ENCODE measurements at places on chromosomes 5 and 9.

DNA sequence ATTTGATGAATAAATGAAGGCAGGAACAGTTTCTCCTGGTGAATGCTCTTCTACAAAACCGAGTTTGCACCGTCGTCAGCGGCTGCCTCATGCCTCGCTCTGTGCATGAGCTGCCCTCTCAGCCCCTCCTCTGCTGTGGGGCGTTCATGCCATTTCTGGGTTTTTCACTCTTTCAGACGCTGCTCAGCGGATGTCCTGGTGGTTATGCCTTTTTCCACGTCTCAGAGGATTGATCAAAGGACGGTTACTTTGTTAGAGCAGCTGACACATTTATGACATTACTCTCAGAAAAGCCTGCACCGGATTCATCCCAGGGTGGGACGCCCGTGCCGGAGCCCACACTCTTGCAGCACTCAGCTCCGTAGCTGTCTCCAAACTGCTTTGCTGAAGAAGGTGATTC, 195.9 kb upstream of the PPP1R26 start:
- DNase-seq: no peak

- DNase-seq: no peak
Measured at GRCh38 chr5:18944771-18945170, 1043.2 kb downstream of the CDH18 start.

DNA sequence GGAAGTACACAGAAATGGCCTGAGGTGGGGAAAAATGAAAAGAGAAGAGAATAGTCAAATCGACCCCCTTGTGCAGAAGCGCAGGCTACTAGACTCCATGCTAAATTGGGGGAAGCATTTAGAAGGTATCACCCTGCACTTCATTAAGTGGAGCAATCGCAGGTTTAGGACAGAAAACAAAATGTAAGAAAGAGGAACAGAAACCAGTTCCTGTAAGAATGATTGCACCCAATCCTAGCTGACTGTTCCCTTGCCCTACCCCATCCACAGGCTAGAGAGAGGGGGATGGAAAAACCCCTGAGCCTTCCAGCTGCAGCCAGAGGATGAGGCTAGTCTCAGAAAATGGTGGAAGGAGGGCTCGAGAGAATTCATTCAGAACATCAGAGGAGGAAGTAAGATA, 23.9 kb upstream of the PPP1R2B start:
- DNase-seq: no peak

GRCh38 chr9:86940774-86941173, 6.5 kb downstream of the GAS1 start:
- DNase-seq: no peak

DNA sequence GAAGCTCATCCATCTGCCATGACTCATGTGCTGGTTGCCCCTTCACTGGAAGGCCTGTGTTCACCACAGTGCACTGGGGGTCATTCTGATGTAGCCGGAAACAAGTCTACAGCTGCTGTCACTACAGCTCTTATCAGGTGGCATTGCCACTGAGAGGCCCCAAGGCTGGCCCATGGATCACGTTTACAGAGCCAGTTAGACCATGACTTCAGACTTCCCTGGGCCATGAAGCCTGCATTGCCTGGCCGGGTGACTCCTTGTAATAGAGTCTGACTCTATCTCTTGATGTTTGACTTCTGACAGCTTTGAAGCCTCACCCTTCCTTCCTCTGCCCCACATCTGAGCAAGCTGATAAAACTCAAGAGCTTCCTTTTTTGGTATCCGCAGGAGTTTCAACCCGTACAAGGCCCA, 473.5 kb upstream of the DAP start:
- no peak for DNase-seq

- DNase-seq: no peak
Measured at GRCh38 chr5:140246378-140247122, 56.4 kb downstream of the PFDN1 start.

All from activated CD4-positive, CD25-positive, alpha-beta regulatory T cell treated with anti-CD3 and anti-CD28 coated beads, Interleukin-2, amount 50 U/mL, for 72 hours (primary cell).